ENCODE measurements at places on chromosomes 7 and 10. TPM values are rescaled to one million over a fixed set of nuclear protein-coding genes. Genes with fewer than 3 reads are reported as not detected.

- H3K27ac ChIP-seq = no peak overlapping the region
- no peaks in the 10 kb centered on the region for H3K36me3 ChIP-seq
- no peak overlapping the region for H3K4me3 ChIP-seq
- H3K4me1 ChIP-seq = peaks cover 20% of the 10 kb centered on the region
Observed at GRCh38 chr7:28292834-28293526, 112.4 kb upstream of the JAZF1 start.

- no peak overlapping the region for H3K27ac ChIP-seq
- peak; percentile 34 for DNase-seq
- no peaks in the 10 kb centered on the region for H3K36me3 ChIP-seq
- H3K27me3 ChIP-seq = no peaks in the 10 kb centered on the region
- H3K4me3 ChIP-seq = peak overlapping the region; percentile 76
Observed at GRCh38 chr7:148964483-148965267, 63.6 kb downstream of the PDIA4 start.

DNA sequence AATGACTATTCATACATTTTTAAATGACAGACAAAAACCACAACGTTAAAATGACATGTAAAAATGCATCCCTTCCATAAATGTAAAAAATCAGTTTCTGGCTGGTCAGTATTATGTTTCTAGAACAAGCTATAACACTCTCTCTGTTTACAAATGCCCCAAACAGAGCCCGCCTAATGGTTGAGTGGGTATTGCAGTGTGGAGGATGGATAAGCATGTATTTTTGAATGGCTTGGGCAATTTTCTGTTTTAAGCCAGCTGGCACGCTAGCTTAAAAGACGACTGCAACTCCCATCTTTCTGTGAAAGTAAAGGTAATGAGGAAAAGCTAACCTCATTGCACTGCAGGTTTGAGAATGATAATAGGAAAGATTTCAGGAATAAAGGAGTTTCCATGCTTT, 430.7 kb downstream of the PARD3 start:
- no peak overlapping the region for H3K27ac ChIP-seq
- no peaks in the 10 kb centered on the region for H3K27me3 ChIP-seq
- DNase-seq = no peak
- H3K4me3 ChIP-seq = no peak overlapping the region

DNA sequence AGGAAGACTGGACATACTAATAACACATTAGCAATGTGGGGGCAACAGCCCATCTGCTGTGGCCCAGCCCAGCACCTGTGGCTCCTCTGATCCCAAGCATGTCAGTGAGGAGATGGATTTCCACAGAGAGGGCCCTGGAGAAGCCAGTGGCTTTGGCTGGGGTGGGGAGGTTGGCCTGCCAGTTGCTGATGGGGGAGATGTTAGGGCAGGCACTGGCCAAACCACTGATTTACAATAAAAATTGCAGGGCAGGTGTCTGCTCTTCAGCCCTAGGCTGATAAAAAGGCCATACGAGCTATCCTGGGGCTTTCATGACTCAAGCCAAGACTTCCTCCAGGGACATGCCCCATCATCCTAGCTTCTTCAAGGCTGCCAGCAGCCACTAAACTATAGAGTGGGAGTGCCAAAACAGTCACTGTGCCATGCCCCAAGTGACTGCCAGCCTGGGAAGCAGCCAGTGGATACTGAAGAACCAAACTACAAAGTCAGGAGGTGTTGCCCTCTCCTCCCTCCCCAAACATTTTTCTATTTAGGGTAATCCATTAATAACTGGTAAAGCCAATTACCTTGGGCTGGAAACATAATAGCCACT, 37.8 kb downstream of the DPCD start:
- H3K27ac ChIP-seq = peak overlapping the region; percentile 36
- no peak overlapping the region for H3K4me3 ChIP-seq
- peaks cover 7% of the 10 kb centered on the region for H3K36me3 ChIP-seq
- no peak for DNase-seq
- peaks cover 3% of the 10 kb centered on the region for H3K4me1 ChIP-seq

The AQP1 gene
- 0.22 TPM for total RNA-seq

The CWF19L1 gene
- total RNA-seq = 43.3 TPM

The CASP7 gene
- total RNA-seq = 24.2 TPM
